ENCODE measurements at places on chromosomes 7 and 10.

DNA sequence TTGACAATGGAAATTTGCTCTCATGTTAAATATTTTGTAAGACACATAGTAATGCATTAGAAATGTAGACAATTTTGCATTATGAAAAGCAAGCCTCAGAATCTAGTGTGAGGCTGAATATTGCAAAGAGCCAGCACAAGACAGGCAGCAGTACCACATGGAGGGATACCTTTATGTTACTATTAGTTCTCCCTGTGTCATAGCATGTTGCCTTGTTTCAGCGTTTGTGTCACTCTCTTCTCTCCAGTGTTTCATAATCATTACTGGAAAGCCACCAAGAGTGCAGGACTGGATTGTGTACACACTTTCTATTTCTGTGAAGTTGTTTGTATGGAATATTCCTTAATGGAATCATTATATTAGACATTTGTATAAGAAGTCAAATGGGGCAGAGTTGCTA lies 8.5 kb downstream of the AHR start:
- DNase-seq = no peak

DNA sequence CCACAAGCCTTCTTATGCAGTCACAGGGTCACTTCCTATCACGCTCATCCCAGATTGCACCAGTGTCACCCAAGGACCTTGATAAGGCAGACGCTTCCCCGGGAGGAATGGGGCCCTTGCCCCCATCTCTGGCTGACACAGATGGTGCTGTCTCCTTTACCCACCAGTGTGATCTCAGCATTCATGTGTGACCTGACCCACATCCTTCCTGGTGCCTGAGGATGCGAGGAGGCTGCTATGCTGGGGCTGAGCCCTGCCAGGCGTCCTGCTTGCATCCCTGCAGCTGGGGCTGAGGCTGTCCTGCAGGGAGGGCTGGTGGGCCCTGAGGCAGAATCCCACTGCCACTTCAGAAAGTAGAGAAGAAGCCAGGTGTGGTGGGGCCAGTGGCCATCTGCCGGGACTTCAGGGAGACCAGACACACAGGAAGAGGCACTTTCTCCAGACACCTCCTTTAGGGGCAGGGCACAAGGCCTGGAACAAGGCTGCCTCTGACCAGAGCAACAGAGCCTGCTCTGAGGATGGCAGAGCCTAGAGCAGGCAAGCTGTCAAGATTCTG lies 35.3 kb downstream of the RASGEF1A start:
- DNase-seq = no peak

DNA sequence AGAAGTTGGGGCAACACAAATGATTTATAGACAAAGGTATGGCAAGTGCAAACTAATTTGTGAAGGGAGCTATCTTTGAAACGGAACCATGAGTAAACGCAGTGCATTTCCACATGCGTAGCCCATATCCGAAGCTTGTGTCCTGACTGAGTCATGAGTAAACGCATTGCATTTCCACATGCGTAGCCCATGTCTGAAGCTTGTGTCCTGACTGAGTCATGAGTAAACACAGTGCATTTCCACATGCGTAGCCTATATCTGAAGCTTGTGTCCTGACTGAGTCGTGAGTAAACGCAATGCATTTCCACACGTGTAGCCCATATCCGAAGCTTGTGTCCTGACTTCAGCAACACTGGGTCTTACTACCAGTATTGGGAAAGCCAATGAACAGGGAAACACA lies 95.0 kb downstream of the CELF2 start:
- DNase-seq = no peak

DNA sequence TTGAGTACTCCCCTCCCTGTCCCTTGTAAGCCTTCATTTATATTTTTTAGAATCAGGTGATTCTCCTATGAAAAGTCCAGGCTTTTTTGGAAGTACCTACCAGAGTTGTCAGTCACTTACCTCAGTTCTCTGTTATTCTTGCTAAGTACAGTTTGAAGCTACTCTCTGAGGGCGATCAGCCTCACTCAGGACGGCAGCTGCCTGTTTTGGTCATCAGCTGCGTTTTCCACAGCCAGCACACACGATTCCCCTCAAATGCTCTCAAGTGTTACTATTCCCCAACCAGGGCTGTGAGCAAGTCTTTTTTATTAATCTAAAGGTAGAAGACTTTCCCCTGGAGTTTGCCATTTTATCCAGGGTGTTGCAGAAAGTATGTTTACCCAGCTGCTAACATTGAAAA lies 328.6 kb downstream of the SUGCT start:
- no peak for DNase-seq

- peak; percentile 32 for DNase-seq
Measured at GRCh38 chr10:14507176-14507575, 176.5 kb upstream of the FRMD4A start.

- no peak for DNase-seq
Measured at GRCh38 chr7:4830176-4830575, 31.7 kb downstream of the PAPOLB start.
